ENCODE measurements at places on chromosomes 5 and 9.

DNA sequence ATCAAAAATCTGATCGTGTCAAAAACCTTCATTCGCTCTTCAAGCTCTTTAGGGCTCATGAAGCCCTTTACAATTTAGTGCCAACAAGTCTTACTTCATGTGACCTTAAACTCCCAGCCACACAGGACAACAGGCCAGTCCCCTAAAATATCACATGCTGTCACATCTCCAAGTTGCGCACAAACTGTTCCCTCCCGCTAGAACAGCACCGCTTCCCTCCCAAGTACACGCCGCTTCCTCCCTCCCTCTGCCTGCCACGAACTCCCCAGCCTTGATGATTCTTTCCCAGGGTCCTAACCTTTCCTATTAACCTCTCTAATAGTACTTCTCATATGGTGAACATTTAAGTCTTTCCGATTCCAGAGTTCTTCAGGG, 91.2 kb downstream of the TLE1 start:
- DNase-seq = no peak

GRCh38 chr5:73668486-73669111, 42.6 kb downstream of the ARHGEF28 start:
- no peak for DNase-seq

- DNase-seq = no peak
Measured at GRCh38 chr9:94868464-94868863, 142.0 kb downstream of the AOPEP start.

- no peak for DNase-seq
Measured at GRCh38 chr9:79089054-79089560, 482.7 kb upstream of the TLE4 start.

GRCh38 chr9:129582855-129583254, 38.0 kb downstream of the C9orf50 start:
- DNase-seq = no peak

- DNase-seq = peak; percentile 74
Measured at GRCh38 chr5:129172580-129172979, 78.0 kb downstream of the ISOC1 start.

DNA sequence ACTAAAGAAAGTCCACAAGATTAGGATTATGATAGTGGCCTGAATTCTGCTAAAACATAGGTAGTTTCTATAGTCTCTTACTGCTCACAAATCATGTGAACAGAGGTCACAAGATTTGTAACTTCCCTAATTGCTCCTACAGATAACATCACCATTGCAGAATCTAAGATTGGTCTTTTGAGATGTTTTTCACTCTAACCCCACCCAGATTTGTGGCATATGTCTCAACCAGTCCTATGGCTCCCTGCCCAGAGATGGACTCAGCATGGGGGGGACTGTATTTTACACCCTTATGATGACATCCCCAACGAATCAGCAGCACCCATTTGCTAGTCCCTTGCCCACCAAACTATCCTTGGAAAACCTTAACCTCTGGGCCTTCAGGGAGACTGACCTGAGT, 1046.2 kb downstream of the CDH12 start:
- no peak for DNase-seq

DNA sequence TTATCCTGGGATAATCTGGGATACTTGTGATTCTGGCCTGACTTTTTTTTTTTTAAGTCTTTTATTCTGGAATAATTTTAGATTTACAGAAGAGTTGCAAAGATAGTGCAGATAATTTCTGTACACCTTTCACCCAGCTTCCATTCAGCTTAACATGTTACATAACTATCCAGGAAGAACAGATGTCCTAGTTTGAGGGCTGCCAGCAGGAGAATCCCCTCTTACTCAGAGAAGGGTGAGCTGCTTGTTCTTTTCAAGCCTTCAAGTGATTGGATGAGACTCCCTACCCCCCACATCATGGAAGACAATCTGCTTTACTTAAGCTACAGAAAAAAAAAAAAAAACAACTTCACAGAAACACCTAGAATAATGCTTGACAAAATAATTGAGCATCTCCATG, 254.2 kb downstream of the TRIM32 start:
- no peak for DNase-seq

DNA sequence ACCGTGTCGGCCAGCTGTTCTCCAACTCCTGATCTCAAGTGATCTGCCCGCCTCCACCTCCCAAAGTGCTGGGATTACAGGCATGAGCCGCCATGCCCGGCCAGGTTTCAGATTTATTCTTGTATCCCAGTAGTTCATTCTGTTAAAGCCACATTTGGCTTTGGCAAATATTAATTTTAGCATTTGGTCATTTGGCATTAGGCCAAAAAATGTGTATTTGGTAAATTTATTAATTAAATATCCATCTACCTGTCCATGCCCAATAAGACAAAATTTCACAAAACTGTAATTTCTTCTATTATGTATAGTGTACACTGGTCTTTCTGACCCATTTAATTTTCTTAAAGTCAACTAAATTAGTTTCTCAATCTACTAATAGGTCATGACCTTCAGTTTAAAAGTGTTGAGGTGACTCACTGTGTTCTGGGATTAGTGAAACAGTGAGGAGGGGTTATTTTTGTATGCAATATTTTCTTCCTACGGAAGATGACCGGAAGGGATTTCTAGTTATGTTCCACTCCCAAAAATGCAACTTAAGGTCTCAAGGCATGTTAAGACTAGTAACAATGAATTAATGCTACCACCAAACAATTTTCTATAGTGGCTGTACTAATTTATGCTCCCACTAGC, 21.0 kb downstream of the OSTF1 start:
- DNase-seq = no peak

GRCh38 chr9:126125992-126126409, 200.6 kb upstream of the MVB12B start:
- no peak for DNase-seq

DNA sequence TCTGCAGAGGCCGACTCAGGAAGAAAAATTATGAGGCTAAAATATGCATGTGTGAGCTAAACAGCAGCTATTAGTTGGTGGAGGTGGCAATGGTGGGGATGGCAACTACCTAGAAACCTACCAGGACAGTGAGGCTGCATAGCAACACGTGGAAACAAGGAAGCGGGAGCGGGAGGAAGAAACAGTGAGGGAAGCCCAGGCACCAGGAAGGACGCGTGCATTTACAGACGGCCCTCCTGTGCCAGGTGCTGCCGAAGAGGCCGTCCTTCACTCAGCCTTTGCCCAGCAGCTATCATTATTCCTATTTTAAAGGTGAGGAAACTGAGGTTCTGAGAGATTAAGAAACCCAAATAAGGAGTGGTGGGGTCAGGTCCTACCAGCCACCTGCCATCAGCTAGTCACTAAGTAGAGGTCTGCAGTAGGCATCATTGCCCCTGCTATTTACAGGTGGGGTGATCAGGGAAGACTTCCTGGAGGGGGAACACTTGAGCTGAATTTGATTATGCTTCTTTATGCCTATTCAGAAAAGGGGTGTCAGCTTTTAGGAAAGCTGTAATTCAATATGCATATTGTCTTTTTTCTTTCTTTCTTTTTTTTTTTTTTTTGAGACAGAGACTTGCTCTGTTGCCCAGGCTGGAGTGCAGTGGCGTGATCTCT, 125.3 kb downstream of the CRB2 start:
- no peak for DNase-seq

DNA sequence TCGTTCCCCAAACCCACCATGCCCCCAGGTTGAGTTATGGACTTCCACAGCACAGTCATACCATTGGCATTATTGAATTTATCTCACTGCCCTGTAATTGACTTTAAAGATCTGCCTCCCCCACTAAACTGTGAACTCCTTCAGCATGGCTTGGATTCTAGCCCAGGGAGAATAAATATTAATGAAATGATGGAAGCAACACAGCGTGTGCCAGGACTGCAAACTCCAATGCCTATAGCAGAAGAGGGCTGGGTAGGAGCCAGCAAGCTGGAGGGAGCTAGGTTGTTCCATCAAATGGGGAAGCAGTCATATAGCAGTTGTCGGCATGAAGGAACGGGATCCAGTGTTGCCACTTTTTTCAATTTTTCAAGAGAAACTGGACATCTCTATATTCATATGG, 69.0 kb upstream of the MSX2 start:
- no peak for DNase-seq

GRCh38 chr9:113828221-113828620, 47.9 kb upstream of the ZNF618 start:
- DNase-seq = no peak

- DNase-seq = no peak
Measured at GRCh38 chr9:123927625-123928532, 2.0 kb downstream of the DENND1A start.

DNA sequence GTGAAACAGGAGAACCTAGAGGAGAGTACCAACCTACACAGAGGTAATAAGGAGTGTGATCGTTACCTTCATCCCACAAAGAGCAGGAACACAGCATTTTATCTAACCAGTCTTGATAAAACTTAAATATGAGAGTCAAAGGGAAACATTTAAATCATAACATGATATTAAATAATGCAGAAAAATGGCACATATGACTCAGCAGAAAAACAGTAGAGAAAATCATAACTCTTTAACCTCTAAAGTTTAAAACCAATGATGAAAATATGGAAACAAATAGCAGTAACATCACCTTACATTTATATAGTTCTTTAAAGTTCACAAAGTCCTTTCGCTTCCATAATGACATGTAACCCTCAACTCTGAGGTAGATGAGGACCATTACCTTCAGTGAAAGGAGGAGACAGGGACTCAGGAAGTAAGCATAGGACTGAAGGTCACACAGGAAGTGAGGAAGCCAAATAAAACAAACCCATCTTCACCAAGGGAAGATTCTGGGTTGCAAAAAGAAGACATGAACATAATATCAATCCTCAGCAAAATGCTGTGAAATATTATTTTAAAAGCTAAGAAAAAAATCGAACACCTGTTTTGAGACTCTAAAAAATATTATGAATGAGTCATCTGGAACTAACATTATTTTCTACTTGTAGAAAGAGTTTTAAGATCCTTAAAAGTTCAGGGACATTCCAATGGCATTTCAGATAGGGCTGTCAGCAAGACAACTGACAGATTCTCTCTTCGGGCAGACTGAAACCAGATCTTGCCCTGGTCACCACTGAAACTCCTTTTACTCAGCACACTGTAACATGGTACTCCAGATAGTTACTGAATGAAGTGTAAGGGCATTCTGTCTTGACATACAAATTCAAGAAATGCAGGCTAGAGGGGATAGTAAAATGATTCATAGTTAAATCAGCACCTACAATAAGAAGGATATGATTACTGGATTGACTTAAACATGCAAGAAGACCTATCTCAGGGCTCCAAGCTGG, 148.5 kb downstream of the EPB41L4A start:
- no peak for DNase-seq

- DNase-seq = no peak
Measured at GRCh38 chr9:85730916-85731630, 10.7 kb downstream of the AGTPBP1 start.

- no peak for DNase-seq
Measured at GRCh38 chr5:6427694-6428093, 21.0 kb upstream of the UBE2QL1 start.

DNA sequence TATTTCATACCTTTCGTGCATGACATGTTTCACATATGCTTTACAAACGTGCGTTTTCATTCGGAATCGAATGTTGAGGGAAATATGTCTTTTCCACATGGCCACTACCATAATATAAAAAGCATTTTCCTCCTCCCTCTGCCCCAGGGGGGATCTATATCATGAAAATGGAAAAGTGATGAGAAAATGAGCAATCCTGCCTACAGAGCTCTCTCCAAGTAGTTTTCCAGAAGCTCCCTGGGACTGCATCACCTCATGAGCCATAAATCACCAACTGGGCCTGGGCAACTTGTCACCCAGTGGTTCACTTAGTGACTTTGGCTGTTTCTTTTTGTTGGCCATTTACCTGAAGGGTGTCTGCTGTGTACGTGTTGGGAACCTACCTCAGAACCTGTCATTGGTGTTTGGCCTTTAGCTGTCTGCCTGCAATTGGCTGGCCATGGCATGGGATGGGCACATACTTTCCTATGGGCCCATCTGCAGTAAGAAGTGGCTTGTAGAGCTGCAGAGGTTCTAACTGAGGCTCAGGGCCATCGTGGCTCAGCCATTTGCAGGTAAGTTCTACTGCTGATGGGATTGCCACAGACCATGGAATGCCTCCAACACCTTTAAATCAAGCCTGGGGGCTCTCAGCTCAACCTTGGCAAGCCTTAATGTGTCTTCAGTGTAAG, 9.5 kb upstream of the TIFAB start:
- no peak for DNase-seq

DNA sequence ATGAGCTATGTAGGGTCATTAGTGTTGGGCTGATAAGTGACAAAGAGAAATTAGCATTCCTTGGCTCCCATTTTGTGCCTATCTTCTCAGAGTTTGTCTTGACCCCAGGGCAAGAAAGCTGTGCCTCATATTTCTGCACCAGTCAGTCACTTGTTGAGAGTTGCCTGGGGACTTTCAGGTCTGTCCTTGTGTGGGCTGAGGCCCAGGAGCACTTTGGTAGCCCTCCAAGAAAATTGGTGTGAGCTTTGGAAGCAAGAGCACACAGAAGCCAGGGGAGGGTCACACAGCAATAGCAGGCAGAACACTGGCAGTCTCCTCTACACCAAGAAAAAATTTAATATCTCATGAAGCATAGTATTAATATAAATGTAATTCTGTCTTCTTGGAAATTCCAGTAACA, 239.9 kb downstream of the NPR3 start:
- no peak for DNase-seq

- no peak for DNase-seq
Measured at GRCh38 chr9:124321935-124322334, 64.2 kb downstream of the NEK6 start.

GRCh38 chr9:20205821-20206220, 416.5 kb downstream of the MLLT3 start:
- DNase-seq = no peak

DNA sequence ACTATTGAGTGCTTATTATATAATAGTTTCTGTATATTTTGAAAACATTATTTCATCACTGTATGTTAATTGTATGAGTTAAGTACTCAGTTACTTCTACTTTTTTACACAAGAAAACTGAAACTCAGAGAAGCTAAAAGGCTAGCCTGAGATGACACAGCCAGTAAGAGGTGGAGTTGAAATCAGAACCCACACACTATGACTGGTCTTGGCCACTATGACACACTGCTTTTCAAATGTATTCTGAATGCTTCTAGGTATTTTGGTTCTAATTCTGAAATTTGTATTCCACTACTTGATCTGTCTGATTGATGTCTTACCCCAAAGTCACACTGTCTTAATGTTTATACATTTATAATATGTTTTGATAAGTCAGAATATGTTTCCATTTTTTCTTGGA, 181.8 kb downstream of the ZDHHC21 start:
- DNase-seq = no peak

DNA sequence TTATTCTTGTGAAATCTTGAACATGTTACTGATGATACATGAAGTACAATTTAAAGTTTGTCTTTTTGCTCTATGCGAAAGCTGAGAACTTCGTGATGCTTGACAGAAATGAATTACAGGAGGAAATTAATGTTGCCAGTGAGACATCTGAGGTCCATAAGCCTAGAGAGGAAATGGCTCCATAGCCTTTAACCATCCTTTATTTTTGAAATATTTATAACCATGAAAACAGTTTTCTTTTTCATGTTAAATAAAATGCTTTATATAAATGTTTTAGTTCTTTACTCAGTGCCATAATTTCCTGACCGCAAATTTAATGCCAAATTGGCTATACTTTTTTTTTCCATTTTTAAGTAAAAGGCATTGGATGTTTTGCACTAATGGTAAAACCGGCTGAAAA, 29.1 kb downstream of the F2RL2 start:
- DNase-seq = no peak

Measured in globus pallidus (tissue), 1 donor.